ENCODE measurements at places on chromosomes 1 and 21.

DNA sequence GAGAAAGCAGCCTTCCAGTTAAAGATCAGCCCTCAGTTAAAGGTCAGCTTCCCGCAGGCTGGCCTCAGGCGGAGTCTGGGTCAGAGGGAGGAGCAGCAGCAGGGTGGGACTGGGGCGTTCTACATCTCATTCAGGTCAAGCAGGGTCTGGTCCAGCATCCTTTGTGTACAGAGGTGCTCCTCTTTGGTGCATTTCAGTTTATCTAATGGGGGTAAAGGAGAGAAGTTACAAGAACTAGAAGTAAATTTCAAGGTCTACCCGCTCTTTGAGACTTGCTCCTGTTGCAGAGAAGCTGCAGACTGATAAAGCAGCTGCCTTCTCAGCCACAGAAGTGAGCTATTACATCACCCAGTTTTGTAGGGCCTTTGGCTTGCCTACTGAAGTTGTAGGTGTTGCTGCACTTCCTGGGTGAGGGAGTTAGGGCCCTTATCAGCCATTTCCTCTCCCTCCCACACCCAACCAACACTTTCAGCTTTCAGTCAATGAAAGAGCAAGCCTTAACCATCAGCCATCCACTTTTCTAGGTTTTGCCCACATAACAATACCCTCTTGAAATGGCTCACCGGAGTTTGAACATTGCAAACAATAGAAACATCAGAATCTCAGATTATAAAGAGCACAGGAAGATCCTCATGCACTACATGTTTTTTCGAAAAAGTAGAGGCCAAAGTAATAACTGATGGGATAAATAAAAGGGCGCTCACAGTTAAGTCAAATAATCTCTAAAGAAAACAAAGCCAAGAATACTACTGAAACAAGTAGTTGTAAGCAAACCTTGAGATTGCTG is 2.8 kb upstream of the NUP210L start:
- no peak for DNase-seq

- no peak for DNase-seq
Measured at GRCh38 chr1:175209493-175209921, 16.9 kb upstream of the KIAA0040 start.

GRCh38 chr1:203870245-203870644 is 8.8 kb downstream of the SNRPE start:
- no peak for DNase-seq

- no peak for DNase-seq
Measured at GRCh38 chr21:33110340-33110715, 40.4 kb downstream of the OLIG1 start.

GRCh38 chr1:197937892-197938291 is 20.7 kb downstream of the LHX9 start:
- no peak for DNase-seq

- DNase-seq = no peak
Measured at GRCh38 chr1:30005972-30006619, 717.3 kb downstream of the MATN1 start.

- DNase-seq = no peak
Measured at GRCh38 chr21:15050568-15051377, 14.0 kb downstream of the NRIP1 start.

GRCh38 chr1:216805953-216806352 is 82.7 kb upstream of the ESRRG start:
- DNase-seq = no peak

GRCh38 chr1:223641523-223642039 is 23.9 kb downstream of the CAPN8 start:
- DNase-seq = no peak

GRCh38 chr1:174775621-174776020 is 224.1 kb upstream of the CACYBP start:
- DNase-seq = no peak

GRCh38 chr1:155064111-155064831 is 731 bp downstream of the EFNA4 start:
- no peak for DNase-seq

DNA sequence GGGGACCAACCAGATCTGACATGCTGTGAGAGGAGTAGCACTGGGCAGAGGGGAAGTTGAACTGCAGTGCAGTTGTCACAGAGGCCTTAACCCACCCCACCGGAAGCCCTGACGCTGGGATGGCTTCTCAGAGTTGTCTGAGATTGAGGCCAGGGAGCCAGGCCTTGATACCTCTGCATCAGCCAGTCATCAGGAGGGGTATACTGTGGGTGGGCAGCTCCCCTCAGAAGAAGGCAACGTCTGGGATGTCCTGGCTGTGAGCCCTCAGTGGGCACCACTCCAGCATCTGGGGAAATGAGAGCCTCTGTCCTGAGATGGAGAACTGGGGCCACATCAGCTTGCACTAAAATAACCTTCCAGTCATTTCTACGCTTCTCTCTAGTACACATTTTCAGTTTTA is 47.9 kb upstream of the BCAR3 start:
- no peak for DNase-seq

DNA sequence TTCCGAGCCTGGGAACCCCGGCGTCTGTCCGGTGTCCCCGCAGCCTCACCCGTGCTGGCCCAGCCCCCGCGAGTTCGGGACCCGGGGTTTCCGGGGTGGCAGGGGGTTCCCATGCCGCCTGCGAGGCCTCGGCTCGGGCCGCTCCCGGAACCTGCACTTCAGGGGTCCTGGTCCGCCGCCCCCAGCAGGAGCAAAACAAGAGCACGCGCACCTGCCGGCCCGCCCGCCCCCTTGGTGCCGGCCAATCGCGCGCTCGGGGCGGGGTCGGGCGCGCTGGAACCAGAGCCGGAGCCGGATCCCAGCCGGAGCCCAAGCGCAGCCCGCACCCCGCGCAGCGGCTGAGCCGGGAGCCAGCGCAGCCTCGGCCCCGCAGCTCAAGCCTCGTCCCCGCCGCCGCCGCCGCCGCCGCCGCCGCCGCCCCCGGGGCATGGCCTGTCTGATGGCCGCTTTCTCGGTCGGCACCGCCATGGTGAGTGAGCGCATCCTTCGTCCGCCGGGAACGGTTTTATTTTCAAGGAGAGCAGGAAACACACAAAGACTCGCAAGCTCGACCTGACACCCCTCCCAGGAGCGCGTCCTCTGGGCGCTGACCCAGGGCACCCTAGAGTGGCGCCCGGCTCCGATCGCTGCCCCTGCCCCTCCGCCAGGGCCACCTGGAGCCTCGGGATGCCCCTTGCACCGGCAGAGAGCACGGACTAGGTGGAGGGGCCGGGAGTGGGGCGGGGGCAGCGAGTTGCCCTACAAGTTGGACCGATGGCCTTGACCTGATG is at the start of gene ABCG1:
Gene ABCG1, plus strand, starts transcription at position 305 of the 770 bp plus-strand sequence. Its CDS starts 123 bp downstream, at position 428.
- DNase-seq = no peak

DNA sequence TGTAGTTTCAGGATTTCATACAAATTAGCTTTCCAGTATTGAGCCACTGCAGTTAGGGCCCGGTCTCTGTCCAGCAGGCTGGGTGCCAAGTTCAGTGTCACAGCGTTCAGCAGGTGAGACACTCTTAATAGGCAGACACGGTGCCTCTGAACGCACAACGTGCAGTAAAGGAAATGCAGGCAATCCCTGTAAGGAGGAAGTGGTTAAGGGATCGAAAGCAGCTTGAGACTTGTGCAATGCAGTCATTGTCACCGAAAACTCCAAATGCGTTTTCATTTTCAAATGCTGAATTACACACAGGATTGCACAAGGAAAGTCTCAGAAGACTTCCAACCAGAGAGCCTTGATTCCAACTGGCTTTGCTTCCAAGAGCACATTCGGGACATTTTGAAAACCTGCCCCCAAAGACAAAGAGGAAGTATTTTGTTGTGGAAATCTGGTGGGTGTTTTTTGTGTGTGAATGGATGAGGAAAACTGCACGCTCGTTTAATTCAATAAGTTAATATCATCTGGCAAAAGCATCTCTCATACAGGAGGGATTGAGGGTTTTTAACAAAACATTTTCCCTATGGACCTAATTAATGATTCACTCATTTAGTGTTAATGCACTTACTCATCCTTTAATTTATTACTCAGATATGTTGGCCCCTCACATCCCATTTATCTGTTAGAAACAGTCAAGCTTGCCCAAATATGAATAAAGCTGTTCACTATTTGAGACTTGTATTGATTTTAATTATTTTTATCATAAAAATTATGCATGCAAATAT is 61.6 kb downstream of the PTGS2 start:
- no peak for DNase-seq

DNA sequence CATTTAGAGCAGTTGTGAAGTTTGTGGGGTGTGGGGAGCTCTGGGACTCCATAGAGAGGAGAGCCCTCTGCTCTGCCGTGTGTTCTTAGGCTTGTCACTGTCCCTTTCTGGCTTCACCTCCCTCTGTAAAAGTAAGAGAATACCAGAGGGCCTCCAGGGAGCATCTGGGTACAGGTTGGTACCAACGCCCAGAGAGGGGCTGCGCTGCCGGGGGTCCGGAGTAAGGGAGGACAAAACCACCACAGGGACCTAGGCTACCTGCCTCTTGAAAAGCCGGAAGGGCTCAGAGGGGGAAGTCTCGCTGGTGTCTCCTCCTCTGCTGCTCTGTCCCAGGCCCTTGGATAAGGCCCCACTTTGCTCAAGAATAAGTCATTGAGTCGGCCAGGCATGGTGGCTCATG is 3.1 kb upstream of the TINAGL1 start:
- no peak for DNase-seq

DNA sequence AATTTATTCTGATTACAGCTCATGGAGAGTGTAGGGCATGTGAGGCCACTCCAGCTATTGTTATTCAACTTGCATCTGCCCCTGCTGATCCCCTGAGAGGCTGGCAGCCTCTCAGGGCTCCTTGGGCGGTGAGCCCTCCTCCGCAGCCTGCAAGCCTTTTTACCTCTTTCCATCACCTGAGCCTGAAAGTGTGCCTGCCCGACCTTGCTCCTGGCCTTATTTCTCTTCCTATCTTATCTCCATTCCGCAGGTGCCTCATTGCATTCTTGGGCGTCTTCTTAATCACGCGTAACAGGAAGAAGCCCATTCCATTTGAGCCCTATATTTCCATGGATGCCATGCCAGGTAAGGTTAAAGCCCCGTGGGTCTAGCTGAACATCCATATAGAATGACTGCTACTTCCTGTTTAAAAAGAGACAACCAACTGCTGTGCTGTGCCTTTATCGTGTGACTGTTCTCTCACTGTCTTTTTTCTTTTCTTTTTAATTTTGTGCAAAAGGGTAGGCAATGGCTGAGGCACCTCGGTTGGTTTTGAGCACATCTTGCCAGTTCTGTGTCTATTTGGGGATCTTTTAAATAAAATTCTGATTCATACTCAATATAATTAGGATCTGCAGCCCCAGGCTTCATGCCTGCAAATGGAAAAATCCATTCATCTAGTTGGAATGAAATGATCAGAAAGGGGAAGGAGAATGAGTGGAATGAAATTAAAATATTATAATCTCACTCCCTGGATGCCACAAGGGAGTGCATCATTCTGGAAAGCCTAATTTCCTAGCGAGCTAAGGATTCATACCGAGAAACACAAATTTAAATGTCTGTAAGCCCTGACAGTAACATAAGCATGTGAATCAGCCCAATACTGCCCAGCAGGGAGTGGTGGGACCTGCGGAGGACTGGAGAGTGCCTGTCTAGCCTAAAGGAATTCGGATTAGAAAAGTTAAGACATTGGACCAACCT is 38.6 kb upstream of the RCAN3 start:
- no peak for DNase-seq

DNA sequence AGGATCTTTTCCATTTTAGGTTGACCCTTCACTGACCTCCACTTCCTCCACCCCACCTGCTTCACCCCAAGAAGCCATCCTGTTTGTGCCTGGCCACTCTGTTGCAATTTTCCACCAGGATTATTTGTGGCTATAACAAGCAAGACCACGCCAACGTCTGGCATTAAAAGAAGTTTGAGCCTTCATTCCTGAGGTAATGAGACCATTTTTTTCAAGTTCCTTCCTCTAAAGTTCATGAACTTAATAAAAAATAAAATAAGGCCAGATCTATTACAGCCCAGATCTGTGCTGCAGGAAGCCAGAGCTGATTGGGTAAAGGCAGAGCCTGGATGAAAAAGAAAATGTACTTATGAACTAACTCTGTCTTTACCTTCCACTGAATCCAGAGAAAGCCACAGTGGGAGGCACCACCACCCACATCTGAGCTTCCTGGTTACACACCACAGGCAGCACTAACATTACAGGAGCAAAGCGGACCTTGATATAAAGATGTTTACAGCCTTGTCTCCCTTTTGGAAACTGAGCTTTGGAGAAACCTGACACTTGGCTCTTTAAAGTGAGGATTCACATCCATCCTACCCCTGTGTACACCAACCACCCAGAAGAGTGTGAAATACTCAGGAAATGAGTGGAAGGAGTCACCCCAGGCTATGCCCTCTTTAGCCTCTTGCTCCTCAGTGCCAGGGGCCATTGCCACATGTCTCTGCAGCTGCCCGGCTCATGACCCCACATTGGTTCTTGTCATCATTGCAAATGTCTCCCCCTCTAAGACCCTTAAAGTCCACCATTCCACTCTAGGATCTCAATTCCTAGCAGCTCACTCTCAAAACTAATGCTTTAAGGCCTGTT is 293.6 kb downstream of the PLPP3 start:
- no peak for DNase-seq

DNA sequence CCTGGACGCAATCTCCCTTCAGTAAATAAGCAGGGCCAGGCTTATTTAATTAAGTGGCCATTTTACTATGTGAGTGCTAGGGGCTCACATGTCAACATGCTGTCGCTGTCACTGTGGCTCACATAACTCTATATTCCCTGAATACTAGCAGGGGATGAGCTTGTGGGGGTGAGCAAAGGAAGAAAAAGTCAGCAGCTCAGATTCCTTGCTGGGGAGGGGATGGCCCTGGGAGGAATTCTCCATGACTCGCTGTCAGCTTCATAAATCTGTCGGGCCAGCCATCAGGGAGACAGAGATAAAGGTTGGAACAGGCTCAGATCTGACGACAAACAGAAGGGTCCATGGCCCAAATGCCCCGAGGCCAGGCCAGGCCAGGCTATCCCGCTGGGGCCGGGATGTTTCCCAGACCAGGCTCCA is 26.0 kb upstream of the PLEKHG5 start:
- no peak for DNase-seq

DNA sequence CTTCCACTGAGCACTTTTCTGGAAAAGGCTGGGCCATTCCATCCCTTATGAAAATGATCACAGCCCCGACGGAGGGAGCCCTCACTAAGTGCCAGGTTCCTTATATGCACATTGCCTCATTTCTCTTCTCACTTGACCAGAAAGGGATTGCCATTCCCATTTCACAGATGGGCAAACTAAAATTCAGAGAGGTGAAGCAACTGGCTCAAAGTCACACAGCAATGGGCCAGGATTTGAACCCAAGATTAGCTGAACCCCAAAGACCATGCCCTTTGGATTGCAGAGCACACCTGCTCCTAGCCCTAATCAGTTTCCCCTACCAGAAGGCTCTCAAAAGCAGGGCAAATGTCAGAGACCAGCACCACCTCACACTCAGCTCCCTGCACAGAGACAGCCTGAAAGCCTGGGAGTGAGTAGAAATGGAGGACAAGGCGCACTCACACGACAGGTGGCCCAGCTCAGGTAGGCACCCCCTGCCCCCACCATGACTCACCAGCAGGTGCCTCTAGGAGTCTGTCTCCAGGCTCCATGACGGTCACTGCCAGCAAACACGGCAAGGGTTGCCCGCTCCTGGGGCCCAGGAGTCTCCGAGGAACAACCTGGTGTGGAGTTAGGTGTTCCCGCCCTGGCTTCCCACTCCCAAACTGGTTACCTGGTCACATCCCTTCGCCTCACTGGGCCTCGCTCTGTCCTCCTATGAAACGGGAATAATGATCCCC is 21.7 kb downstream of the SDC3 start:
- DNase-seq = no peak
